NCI-H1105 treated with DMSO at 0.1 percent for 48 hours (cell line): ENCODE measurements at places on chromosomes 4 and X.

DNA sequence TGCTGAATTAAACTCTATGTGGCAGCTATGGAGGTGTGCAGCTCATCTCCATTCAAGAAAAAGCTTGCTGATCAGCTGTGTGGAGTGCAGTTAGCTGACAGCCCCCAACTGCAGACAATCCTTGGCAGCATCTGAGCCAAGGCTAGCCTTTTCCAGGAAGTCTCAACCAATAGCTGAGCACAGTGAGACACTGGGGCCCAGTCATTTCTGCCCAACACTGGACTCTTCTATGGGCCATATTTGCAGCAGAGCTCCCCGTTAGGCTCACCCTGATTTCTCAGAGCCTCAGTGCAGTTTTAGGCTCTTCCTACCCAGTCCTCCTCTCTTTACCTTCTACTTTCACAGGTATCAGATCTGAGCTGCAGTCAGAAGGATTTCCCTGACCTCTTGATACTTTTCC is 12.9 kb downstream of the DDX53 start:
- no peak for DNase-seq

DNA sequence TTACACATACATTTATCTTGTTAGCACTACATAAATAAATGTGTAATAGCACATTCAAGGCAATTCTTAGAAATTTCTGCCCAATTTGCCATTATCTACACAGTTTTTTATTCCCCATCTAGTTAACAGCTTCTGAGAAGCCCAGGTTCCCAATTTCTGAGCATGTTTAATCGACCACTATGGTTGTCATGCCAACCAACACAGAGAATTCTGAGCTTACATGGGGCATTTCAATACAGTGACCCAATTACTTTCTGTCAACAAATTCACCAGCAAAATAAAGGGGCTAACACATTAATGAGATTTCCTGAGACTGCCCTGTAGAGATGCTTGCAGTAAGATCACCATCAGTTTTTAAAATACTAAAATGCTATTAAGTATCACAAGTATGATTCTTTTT is 22.0 kb downstream of the GPM6A start:
- no peak for DNase-seq

DNA sequence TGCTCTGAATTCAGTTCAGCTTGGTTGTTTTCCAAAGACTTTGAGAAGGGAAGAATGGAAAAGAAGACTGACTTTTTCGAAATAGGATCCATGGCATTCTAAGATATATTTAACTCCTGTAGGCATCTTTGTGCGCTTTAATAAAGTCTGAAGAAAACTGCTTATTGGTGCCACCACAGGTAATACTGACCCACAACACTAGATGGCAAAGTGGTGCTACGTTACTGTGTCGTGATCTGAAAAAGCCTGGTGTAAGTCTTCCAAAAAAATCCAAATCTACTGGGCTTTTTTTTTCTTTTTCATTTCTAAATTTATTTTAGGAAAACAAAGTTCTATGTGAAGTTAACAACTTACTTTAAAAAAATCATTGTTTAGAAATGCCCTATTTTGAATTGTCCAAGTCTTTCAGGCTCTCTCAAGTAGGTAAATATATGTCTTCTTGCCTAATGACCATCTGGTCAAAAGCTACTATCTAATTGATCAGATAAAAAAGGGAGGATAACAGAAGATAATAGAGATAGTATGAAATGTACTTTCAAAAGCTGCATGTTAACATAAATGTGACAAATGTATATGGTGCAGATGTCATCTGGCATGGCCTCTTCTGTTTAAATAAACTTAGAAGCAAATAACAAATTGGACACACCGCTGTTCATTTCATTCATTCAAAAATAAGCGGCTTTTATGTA is 47.0 kb upstream of the MID1IP1 start:
- peak; percentile 42 for DNase-seq

DNA sequence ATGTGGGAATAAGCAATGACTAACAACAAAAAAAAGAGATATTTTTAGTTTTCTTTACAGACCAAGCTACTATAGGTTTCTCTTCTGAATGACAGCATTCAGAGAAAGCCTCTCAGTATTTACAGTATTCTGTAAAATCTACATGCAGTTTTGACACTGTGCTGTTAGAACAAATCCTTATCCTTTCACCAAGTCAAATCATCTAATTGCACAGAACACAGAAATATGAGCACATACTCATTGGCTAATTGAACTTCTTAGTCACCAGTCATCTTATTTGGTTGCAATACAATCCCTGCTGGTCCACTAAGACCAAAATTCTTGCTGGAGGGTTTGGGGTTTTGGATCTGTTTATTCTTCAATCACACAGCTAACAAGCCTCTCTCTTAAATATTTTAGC is 5.7 kb downstream of the ACOT9 start:
- DNase-seq: no peak

DNA sequence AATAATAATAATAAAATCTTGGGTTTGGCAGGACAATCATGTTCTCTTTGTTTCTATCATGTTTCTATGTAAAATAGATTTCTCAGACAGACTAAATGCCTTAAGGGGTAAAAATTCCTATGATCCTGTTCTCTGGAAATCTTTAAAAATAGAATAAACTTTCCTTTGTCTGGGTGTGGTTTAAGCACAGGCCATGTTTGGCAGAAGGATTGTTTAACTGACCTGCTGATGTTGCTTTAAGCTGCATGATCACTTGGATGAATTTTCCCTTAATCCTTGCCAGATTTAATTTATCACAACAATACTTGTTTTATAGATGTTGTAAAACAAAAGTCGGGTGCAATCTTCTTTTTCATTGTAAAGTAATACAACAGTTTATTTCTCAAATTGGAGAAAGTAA is 341.7 kb upstream of the FAT1 start:
- no peak for DNase-seq

DNA sequence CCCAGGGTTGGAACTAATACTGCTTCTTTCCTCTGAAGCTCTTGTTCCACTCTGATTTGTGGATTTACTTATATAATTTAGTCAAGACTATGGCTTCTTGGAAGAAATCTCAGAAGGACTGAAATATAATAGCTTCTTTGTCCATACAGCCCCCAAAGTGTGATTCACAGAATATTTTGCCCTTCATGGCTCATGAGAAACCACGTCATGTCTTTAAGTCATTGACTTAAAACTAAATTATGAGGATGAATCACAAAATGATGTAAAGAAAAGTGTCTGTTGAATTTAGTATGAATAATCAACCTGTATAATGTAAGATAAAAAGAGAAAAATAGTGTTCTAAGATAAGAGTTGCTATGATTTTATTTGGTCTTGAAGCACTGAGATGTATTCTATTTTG is 43.3 kb upstream of the AGA start:
- DNase-seq: no peak

DNA sequence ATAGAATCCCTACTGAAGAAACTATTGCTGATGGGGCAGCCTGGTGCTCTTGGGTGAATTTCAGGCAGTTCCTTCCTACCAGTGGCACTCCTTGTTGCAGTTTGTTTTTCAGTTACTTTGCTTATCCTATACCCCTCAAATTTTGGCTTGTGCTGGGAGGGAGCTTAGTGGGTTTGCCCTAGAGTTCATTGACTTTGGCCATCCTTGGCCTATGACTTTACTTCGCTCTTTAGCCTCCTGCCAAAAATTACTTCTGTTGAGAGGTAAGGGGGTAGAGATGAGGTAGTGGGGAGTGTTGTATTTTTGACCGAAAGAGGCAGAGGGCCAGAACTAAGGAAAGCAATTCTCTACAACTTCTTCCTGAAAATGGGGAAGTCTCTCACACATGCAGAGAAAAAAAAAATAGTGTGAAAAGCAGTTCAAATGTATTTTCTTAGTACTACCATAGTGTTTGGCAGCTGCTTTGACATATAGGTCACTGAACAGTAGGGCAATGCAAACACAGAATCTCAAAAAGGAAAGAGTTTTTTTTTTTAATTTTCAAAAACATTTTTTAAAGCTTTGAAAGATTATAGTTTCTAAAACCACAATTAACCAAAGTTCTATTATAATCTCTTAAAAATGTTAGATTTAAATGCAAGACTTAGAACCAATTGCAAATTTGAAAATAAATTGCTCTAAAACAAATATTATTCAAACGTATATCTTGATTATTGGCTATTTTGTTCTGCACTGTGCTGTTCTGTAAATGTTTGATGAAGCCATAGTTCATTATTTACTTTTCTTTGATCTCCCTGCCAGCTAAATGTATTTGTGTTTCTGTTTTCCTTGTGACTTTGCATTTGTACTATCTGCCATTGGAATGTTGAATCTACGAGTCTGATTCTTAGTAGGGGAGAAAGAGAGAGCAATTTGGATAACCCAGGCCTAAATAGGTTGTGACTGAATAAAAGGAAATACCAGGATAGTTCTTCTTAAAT is 73.6 kb downstream of the DCK start:
- DNase-seq: no peak

DNA sequence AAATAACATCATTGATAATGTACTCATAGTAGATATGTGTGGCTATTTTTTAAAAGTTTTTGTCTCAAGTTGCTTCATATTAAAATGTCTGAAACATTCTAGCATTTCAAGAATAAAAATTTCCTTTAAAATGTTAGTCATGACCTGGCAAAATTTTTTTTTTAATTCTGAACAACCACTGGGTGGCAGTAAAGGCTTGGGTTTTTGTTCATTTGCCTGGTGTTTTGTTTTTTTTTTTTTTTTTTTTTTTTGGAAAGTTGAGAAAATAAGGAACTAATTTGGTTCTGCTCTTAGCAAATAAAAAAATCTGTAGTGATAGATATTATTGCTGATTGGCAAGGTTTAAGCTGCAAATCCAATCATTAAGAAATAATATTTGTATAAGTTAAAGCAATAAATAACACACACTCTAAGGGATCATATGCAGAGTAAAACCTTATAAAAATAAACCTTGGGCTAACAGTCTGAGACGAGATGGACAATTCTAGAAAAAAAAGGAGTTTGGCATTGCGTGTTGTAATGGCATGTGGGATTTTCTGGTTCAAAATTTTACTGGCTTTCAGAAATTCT is 81.4 kb downstream of the CEP44 start:
- DNase-seq: peak; percentile 18

DNA sequence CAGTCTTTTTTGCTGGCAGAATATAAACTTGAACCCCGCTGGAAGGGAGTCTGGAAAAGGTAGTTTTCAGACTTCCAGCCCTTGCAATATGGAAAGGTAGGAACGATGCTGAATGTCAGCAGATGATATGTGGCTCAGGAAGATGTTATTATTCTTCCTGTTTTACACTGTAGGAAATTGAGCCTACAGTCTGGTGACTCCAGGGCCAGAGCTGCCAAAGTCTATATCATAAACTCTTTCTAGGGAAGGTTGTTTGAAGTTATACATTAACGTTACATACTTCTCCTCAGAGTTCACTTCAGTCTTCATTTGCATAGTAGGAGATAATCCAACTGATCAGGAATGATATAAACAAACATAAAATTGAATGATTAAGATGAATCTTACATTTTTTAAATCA is 141.3 kb downstream of the FAT4 start:
- no peak for DNase-seq

- no peak for DNase-seq
Measured at GRCh38 chr4:54726907-54727306, 69.2 kb downstream of the KIT start.

- DNase-seq: no peak
Measured at GRCh38 chrX:151873096-151873495, 39.6 kb upstream of the MAGEA4 start.

DNA sequence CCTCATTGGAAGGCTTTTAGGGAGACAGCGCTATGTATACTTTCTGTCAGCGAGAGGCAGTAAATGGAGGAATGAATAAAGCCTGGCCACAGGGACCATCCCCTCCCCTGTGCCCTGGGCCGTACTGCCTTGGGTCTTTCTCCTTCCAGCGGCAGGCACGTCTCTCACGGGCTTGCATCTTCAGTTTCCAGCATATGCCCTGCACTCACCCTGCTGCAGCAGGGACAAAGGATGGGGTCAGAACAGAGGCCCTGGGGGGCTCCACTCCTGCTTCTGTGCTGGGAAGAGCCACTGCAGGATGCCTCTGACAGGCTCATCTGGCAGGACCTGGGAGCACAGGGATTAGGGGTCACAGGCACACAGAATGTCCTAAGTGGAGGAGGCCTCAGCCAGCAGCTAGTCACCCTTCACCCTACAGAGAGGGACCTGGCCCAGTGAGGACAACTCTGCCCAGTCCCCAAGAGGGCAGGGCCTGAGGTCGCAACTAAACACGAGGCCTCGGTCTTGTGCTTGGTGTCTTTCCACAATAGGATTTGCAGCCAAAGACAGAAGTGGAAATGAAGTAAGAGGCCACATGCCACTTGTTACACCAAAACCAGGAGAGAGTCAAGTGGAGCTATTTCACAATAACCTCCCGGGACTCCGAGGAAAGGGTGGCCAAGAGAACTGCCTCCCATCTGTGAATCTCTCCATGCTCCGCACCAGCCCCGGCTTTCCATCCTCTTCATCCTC is 150.8 kb downstream of the AFAP1 start:
- DNase-seq: no peak

GRCh38 chr4:38178392-38178995 is 218.3 kb downstream of the PTTG2 start:
- DNase-seq: no peak

GRCh38 chrX:21412029-21412428 is 37.8 kb downstream of the CNKSR2 start:
- no peak for DNase-seq
